ENCODE measurements at places on chromosomes 5 and 9.

DNA sequence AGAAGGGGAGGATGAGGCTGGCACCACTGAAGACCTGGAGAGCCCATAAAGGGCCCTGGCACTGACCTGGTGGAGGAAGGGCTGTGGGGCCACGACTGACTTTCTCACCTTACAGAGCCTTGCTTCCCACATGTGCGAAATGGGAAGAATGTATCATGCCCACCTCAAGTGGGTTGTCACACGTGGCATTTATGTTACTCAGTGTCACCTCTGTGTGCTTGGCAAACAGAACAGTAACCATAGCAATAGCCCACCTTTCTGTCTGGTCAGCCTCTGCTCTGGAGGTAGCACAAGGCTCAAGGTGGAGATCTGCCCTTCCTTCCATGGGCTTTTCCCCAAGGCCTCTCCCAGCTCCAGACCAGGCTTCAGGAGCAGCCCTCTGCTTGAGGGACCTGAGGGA is 16.7 kb downstream of the TCF7 start:
- peaks cover 43% of the 10 kb centered on the region for H3K27me3 ChIP-seq
- no peak for DNase-seq
- peak overlapping the region; percentile 68 for H3K27ac ChIP-seq
- no peak overlapping the region for H3K4me3 ChIP-seq
- H3K36me3 ChIP-seq: peaks cover 34% of the 10 kb centered on the region

GRCh38 chr9:117664419-117664818 is 39.8 kb upstream of the TLR4 start:
- no peak overlapping the region for H3K27ac ChIP-seq
- H3K36me3 ChIP-seq: no peaks in the 10 kb centered on the region
- H3K4me1 ChIP-seq: no peaks in the 10 kb centered on the region

- H3K36me3 ChIP-seq: no peaks in the 10 kb centered on the region
- peaks cover 7% of the 10 kb centered on the region for H3K4me1 ChIP-seq
- no peak overlapping the region for H3K27ac ChIP-seq
- H3K4me3 ChIP-seq: no peak overlapping the region
- no peak for DNase-seq
These were observed 47.9 kb upstream of the XPA start for GRCh38 chr9:97744710-97745708.

DNA sequence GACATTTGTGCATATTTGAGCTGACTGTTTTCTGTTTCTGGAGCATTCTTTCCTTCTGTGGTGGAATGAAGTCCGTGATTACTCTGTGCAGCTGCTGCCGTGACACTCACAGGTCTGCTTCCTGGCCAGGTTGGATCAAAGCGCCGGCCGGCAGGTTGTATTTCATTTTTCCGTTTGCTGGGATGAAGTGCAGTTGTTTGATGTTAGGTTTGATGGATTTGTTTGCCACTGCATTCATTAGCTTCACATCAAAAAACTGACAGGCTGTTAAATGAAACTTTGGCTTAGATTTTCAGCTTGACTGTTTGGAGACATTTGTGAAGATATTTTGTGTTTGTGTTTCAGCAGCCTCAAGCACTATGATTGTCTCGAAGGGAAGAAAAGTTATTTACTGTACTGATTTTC is 140.1 kb downstream of the KDM4C start:
- H3K36me3 ChIP-seq: peaks cover 31% of the 10 kb centered on the region
- no peaks in the 10 kb centered on the region for H3K27me3 ChIP-seq
- no peak for DNase-seq
- peaks cover 52% of the 10 kb centered on the region for H3K4me1 ChIP-seq
- no peak overlapping the region for H3K4me3 ChIP-seq
- no peak overlapping the region for H3K27ac ChIP-seq

DNA sequence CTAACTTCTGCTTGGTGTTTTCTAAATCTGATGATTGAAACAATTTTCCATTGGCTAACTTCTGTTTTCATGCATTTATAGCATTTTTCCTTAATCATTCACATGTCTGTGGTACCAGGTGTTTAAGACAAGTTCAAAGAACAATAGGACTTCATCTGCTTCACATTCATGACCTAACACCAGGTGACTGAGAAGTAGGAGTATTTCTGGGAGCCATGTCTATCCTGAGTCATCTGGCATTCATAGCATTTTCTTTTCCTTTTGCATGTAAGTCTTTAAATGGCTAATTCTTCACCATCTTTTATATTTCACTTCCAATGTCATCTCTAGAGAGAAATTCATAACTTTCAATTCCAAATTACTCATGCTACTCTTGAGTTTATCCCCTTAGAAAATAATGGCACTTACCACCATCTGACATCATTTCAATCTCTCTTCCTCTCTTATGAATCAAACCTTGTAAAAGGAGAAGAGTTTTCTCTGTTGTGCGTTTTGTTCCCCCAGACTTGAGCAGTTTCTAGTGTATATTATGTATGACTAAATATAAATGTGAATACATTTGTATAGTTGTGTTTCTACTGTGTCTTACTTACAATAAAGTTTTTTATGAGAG is 1196.1 kb upstream of the CDH9 start:
- H3K4me1 ChIP-seq: no peaks in the 10 kb centered on the region
- no peak overlapping the region for H3K4me3 ChIP-seq
- H3K36me3 ChIP-seq: no peaks in the 10 kb centered on the region
- no peak for DNase-seq
- no peaks in the 10 kb centered on the region for H3K27me3 ChIP-seq
- no peak overlapping the region for H3K27ac ChIP-seq

GRCh38 chr5:149771216-149771980 is 41.3 kb downstream of the PPARGC1B start:
- no peaks in the 10 kb centered on the region for H3K4me1 ChIP-seq
- H3K27ac ChIP-seq: no peak overlapping the region
- no peak for DNase-seq
- H3K27me3 ChIP-seq: no peaks in the 10 kb centered on the region

DNA sequence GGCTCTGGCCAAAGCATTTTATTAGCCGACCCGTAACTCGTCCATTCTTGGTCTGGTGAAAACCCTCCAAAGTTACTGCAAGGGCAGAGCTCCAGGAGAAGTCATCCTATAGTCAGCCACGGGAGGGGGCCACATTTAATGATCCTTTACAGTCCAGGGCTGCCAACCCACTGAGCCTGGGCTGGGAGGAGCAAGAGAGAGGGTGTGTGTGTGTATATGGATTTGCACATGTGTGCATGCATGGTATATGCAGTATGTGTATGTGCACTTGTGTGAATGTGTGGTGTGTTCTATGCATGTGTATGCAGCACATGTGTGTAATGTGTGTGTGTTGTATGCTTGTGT is 4.2 kb upstream of the RASGEF1C start:
- peaks cover 6% of the 10 kb centered on the region for H3K27me3 ChIP-seq
- H3K36me3 ChIP-seq: peaks cover under 1% of the 10 kb centered on the region
- no peak for DNase-seq
- no peak overlapping the region for H3K4me3 ChIP-seq

DNA sequence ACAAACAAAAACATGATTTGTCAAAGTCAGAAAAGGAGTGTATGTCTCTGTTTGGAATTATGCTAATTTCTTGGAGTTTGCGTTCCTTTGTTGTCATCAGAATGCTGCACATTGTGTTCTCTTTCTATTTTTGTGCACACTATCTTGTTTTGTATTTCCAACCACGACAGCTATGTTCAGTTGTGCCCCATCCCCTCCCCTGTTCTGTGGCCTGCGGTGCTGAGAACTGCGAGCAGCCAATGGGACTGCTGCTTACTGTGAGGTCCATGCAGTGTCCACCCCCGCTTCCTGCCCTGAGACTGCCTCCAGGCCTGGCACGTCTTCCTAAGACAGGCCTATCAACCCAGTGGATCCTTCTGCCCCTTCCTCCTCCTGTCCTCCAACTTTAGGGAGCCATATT is 76.8 kb downstream of the PALM2AKAP2 start:
- H3K27ac ChIP-seq: no peak overlapping the region
- DNase-seq: no peak
- H3K4me1 ChIP-seq: no peaks in the 10 kb centered on the region
- H3K27me3 ChIP-seq: peaks cover 41% of the 10 kb centered on the region

Data from activated CD4-positive, alpha-beta memory T cell treated with anti-CD3 and anti-CD28 coated beads, Interleukin-2, amount 10 ng/mL, durations not matched to agents 7 days and 5 days (primary cell).